ENCODE measurements at places on chromosomes 7 and 10.

DNA sequence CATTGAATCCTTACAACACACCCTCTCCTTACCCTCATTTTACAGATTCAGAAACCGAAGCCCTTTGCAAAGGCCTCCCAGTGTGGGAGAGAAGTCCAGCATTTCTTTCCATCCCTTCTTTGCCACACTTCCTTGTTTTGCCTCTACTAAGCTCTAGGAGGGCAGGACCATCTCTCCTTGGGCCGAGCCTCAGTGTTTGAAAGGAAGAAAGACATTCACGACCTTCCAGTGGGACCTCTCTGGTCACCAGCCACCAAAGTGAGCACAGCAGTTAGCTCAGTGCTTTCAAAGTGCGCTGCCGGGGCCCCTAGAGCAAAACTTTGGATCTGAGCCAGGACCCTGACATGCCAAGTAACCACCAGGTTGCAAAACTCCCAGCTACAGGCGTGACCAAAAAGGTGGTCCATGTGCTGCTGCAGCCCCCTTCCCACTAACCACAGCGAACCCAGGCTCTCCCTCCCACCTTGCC lies 12.4 kb downstream of the CTBP2 start:
- no peak for DNase-seq

GRCh38 chr10:25694971-25695370 lies 239.1 kb upstream of the MYO3A start:
- no peak for DNase-seq

GRCh38 chr7:55570218-55570873 lies 2.0 kb downstream of the VOPP1 start:
- DNase-seq = no peak

- no peak for DNase-seq
Observed at GRCh38 chr7:133258174-133258573, 5.3 kb downstream of the EXOC4 start.

- no peak for DNase-seq
Observed at GRCh38 chr10:123380491-123381085, 226.4 kb downstream of the BUB3 start.

- DNase-seq = no peak
Observed at GRCh38 chr7:98372993-98373392, 27.9 kb downstream of the BAIAP2L1 start.

DNA sequence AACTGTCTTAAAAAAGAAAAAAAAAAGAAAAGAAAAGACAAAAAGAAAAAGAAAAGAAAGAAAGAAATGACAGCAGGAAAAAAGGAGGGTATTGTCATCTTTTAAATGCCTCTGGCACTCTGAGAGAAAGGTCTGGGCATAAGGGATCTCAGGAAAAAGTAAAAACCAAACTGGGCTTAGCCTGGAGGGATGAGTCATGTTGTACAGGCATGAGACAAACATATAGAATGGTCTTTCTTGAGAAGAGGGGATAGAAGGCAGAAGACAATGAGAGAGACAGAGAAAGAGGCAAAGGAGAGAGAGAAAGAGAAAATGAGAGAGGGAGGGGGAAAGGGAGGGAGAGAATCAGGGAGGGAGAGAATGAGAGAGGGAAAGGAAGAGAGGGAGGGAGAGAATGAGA lies 32.3 kb upstream of the KCNMA1 start:
- DNase-seq = no peak

DNA sequence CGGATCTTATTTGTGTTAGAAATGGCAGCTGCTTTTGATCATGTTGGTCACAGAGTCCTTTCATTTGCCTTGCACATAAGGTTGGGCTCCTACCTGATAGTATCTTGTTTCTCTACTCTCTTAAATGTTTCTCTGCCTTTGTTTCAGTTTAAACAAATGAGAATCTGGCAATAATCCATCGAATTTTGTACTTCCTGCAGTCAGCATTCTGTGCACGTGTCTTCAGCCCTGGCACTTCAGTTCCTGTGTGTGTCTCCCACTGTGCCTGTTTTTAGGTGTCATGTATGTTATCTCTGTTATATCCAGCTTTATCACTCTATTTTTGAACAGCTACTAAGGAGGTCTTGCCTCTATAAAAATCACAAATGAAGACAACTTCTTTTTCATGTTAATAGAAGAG lies 28.4 kb upstream of the PTER start:
- no peak for DNase-seq

DNA sequence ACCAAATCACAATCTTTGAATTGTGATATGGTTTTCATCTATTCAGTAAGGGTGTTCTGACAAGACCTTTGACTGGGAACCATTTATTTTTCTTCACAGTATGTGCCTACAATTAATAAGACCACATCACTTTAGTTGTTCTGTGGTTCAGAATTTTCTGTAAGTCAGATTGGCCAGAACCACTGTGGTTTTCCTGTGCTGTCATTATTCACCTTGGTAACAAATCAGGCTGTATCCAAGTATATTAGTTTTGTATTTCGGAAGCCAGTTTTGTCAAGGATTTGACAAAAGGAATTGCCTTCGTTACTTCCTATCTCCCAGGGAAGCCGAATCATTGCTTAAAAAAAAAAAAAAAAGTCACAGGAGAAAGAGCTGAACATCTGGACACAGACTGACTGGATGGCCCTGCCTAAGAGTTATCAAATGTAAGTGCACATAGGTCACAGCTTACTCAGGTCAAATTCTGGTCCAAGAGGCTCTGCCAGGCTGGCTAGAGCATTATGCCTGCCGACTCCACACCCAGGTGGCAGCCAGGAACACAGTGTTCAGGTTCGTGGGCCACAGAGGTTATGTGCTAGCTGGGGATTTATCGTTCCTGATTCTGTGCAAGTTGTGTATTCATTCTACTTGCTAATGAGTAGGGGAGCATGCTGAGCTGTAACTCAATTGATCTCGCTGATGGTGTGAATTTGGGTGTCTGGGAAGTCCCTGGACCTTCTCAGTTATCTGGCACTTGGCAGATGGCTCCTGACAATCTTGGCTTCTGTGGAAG lies 175.3 kb downstream of the JAZF1 start:
- no peak for DNase-seq

DNA sequence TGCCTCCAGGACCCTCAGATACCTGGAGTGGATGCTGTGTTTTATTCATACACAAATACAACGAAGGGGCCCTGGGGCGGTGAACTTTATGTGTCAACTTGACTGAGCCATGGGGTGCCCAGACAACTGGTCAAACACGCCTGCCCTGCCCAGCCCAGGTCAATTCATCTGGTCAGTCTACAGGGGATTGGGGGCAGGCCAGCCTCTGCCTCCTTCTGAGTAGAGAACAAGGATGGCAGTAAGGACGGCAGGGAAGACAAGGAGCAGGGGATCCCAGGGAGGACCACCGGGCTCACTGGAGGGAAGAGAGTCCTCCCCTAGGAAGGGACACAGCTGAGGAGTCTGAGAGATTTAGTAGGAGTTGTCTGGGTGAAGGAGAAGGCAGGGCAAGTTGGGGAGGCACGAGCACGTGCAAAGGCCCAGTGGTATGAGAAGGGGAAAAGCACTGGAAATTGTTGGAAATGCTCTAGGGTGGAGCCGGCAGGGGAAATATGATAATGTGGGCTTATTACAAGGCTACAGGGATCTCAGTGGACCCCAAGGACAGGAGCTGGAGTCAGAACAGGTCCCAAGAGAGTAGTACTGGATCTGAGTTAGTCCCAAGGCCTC lies 63.4 kb downstream of the MYL10 start:
- no peak for DNase-seq

- DNase-seq = no peak
Observed at GRCh38 chr10:10677479-10677878, 340.2 kb upstream of the CELF2 start.

GRCh38 chr7:17183630-17184328 lies 114.7 kb upstream of the AHR start:
- no peak for DNase-seq

- DNase-seq = no peak
Observed at GRCh38 chr7:28411876-28412662, at the start of gene CREB5. CREB5 (plus strand) TSS chr7:28412518; CDS start chr7:28412915, 397 bp downstream.

GRCh38 chr7:99440195-99440594 lies 1.5 kb downstream of the CPSF4 start:
- no peak for DNase-seq

- DNase-seq = no peak
Observed at GRCh38 chr10:84846658-84847316, 518.4 kb downstream of the CCSER2 start.

GRCh38 chr10:3828404-3829155 lies 43.6 kb upstream of the KLF6 start:
- no peak for DNase-seq

- no peak for DNase-seq
Observed at GRCh38 chr10:129953119-129954051, 10.7 kb downstream of the EBF3 start.

- DNase-seq = no peak
Observed at GRCh38 chr10:131448883-131449282, 137.4 kb upstream of the TCERG1L start.

DNA sequence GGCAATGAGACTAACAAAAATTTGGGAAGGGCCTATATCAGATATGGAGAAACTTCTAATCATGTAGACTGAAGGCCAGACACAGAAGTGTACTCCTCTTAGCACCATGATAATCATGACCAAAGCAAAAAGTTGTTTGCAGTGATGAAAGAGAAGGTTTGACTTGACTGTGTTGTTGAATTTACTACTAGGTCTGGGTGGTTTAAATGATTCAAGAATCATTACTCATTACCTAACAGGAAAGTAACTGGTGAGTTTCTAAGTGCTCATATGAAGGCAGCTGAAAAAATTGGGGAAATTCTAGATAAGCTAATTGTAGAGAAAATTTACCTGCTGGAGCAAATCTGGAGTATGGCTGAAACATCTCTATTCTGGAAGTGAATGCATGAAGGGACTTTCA lies 451.5 kb upstream of the SORCS1 start:
- DNase-seq = no peak

- DNase-seq = no peak
Observed at GRCh38 chr10:77514870-77515269, 122.7 kb downstream of the KCNMA1 start.

DNA sequence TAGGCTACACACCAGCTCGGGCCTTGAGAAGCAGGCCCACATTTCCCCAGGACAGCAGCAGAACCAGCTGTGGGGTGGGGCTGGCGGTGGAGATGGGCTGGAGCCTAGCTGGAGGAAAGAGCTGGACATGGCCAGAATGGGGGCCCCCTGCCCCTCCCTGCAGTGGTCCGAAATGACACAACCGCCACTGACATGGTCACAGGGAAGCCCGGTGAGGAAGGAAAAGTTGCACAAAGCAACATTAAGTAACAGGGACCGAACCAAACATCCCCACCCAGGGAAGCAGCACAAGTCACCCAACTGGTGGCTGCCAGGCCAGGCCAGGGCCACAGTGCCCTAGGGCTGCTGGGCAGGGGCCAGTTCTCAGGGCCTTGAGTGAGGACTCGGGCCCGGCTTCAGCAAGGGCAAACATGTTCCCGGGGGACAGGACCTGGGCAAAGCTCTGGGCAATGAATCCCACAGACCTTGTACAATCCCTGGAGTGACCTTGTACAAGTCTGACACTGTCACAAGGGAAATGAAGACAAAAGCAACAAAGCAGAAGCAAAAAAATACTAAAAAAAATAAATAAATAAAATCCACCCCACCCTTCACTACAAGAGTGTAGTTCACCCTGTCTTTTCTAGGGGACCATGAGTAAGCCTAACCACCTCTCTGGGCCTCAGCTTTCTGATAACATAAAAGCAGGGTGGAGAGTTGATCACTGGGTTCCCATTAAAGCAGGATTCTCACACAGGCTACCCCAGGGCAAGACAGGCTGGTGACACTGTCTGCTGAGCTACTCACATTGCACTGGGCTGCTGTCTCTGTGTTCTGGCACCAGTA lies 33.0 kb downstream of the PSAP start:
- DNase-seq = no peak

GRCh38 chr7:127908430-127909258 lies 122.6 kb downstream of the LRRC4 start:
- no peak for DNase-seq

- DNase-seq = no peak
Observed at GRCh38 chr7:102069931-102070629, 216.6 kb upstream of the SH2B2 start.

DNA sequence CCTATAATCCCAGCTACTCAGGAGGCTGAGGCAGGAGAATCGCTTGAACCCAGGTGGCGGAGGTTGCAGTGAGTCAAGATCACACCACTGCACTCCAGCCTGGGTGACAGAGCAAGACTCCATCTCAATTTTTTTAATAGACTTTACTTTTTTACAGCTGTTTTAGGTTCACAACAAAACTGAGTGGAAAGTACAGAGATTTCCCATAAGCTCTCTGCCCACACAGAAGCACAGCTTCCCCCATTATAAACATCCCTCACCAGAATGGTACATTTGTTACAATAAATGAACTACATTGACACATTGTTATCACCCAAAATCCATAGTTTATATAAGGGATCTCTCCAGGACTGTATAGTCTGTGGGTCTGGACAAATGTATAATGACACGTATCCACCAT lies 14.6 kb upstream of the PRRT4 start:
- no peak for DNase-seq

GRCh38 chr10:31927884-31928548 lies 615 bp downstream of the ARHGAP12 start:
- DNase-seq = no peak

DNA sequence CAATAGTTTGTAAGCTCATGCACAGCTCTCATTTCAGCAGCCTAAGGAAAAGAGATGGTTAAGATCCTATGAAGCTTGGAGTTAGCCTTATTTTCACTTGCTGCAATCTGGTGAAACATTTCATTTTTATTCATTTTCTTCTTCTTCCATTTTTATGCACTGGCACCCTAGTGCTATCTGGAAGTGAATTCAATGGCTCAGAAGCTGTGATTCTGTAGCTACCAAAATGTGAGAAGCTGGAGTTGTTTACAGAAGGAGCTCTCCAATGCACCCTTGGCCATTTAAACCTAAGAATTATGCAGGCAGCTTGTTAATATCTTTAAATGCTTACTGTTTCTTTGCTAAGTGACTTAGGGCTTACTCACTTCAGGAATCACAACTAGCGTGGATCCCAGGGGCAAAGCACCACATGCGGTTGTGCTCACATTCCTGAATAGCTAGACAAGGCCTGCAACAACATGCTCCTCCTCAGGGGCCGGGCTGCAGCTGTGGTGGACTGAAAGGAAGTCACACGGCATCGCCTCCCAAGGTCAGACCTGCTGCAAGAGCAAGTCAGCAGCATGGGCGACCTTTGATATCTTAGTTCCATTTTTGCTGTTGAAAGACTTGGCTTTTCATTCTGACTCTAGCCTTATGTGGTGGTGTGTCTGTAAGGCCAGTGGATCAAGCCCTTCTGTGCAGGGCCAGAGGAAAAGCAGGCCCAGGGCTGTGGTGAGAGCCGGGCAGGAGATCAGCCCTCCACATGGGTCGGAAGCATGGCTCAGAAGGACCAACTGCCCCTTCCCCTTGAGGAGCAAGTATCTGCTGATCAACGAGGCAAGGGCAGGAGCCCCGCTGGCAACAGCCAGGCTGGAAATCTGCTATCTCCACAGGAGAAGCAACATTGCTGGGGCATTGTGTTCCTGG lies 91.9 kb upstream of the MBL2 start:
- no peak for DNase-seq

- DNase-seq = no peak
Observed at GRCh38 chr10:132690401-132690800, 95.5 kb downstream of the NKX6-2 start.

- no peak for DNase-seq
Observed at GRCh38 chr7:80623503-80624252, 14.8 kb upstream of the CD36 start.

Data from stimulated activated CD4-positive, alpha-beta T cell treated with anti-CD3 and anti-CD28 coated beads, TNF-alpha, amount 100 ng/mL, for 1 hour (primary cell).